PC-3 (cell line): ENCODE measurements at places on chromosomes 5 and 9. TPM values are rescaled to one million over a fixed set of nuclear protein-coding genes. Genes with fewer than 3 reads are reported as not detected.

- H3K27me3 ChIP-seq, result no peaks in the 10 kb centered on the region
- peak; percentile 74 for DNase-seq
- peak overlapping the region; percentile 63 for H3K27ac ChIP-seq
- H3K4me3 ChIP-seq, result no peak overlapping the region
These were observed 21.1 kb upstream of the CDC42SE2 start for GRCh38 chr5:131242728-131243255.

- H3K4me1 ChIP-seq, result no peaks in the 10 kb centered on the region
- H3K27me3 ChIP-seq, result no peaks in the 10 kb centered on the region
- H3K27ac ChIP-seq, result no peak overlapping the region
- H3K36me3 ChIP-seq, result no peaks in the 10 kb centered on the region
- H3K4me3 ChIP-seq, result no peak overlapping the region
These were observed 114.3 kb upstream of the BOD1 start for GRCh38 chr5:173730632-173731298.

- no peaks in the 10 kb centered on the region for H3K36me3 ChIP-seq
- no peaks in the 10 kb centered on the region for H3K27me3 ChIP-seq
- peak; percentile 50 for DNase-seq
- peaks cover 18% of the 10 kb centered on the region for H3K4me1 ChIP-seq
These were observed 207.9 kb downstream of the C9orf50 start for GRCh38 chr9:129412814-129413536.

DNA sequence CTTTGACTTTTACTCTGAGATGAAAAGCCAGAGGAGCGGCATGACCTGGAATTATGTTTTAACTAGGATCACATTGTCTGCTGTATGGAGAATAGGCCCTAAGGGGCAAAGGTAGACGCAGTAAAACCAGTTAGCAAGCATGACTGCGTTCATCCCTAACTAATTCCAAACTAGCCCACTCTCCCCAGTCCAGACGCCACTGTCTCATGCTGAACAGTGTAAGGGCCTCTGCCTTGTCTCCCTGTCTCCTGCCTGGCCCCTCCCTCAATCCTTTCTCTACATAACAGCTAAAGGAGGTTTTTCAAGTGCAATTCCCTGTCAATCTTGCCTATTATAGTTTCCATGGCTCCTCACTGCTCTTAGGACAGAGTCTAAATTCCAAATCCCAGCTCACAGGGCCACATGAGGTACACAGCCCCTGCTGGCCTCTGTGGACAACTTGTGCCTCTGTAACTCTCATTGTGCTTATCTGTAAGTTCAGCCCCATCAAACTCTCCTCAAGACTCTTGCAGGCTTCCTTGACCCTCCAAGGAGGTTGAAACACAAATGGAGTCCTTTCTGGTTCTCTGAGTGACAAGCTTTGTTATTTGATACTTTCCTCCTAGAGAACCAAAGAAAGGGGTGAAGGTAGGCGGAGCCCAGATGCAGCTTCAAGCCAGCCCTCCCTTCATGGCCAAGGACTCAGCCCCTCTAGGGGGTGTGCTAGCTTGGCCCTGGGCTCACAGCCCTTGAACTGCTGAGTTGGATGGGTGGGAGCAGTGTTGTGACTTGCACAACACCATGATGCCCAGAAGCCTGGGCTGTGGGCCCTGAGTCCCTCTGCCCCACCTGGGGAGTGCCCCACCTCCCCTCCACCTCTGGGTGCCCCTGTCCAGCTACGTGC lies 16.0 kb upstream of the SLC22A4 start:
- H3K4me1 ChIP-seq, result no peaks in the 10 kb centered on the region
- no peaks in the 10 kb centered on the region for H3K27me3 ChIP-seq
- H3K4me3 ChIP-seq, result no peak overlapping the region
- no peaks in the 10 kb centered on the region for H3K36me3 ChIP-seq

- H3K36me3 ChIP-seq, result no peaks in the 10 kb centered on the region
- peaks cover 3% of the 10 kb centered on the region; the same call in 1 of the 2 replicates for H3K4me1 ChIP-seq
- H3K4me3 ChIP-seq, result no peak overlapping the region
- no peaks in the 10 kb centered on the region for H3K27me3 ChIP-seq
These were observed 209.2 kb upstream of the IRX4 start for GRCh38 chr5:2091921-2092320.

- no peak overlapping the region for H3K4me3 ChIP-seq
- H3K27ac ChIP-seq, result no peak overlapping the region
- H3K36me3 ChIP-seq, result no peaks in the 10 kb centered on the region
- no peak for DNase-seq
- H3K4me1 ChIP-seq, result no peaks in the 10 kb centered on the region
These were observed 105.3 kb downstream of the KCNN2 start for GRCh38 chr5:114467171-114467570.

- H3K36me3 ChIP-seq, result no peaks in the 10 kb centered on the region
- peak; percentile 32 for DNase-seq
- H3K4me1 ChIP-seq, result no peaks in the 10 kb centered on the region
- peaks cover 15% of the 10 kb centered on the region for H3K27me3 ChIP-seq
These were observed 201.7 kb downstream of the PAPPA start for GRCh38 chr9:116355153-116355921.

GRCh38 chr5:169837686-169838085 lies 142.6 kb downstream of the INSYN2B start:
- H3K4me1 ChIP-seq, result no peaks in the 10 kb centered on the region
- H3K36me3 ChIP-seq, result no peaks in the 10 kb centered on the region
- no peak overlapping the region for H3K4me3 ChIP-seq
- DNase-seq, result no peak
- no peaks in the 10 kb centered on the region for H3K27me3 ChIP-seq

GRCh38 chr9:26266146-26266793 lies 588.0 kb upstream of the TUSC1 start:
- no peak overlapping the region for H3K4me3 ChIP-seq
- no peaks in the 10 kb centered on the region for H3K36me3 ChIP-seq
- no peaks in the 10 kb centered on the region for H3K27me3 ChIP-seq
- peak; percentile 40 for DNase-seq
- peak overlapping the region; percentile 73 for H3K27ac ChIP-seq

DNA sequence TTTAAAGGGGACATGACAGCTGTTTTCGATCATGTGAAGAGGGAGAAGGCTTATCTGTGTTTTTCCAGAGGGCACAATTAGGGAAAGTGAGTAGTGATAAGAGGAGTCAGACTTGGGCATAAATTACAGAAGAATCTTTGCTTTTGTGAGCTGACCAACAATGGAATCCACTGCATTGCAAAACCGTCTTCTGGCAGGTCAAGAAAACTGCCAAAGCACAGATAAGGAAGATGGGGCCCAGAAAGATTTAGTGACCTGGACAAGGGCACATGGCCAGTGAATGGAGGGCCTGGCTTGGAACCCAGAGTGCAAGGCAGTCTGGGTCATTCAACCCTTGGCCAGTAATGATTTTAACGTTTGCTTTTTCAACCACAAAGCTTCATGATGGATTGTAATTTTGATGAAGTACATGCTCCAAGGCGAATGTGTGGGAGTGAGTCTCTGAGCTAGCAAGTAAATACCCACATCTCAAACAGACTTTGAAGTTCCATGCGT lies 153.2 kb upstream of the MAST4 start:
- no peaks in the 10 kb centered on the region for H3K4me1 ChIP-seq
- no peak overlapping the region for H3K27ac ChIP-seq
- no peaks in the 10 kb centered on the region for H3K27me3 ChIP-seq
- no peaks in the 10 kb centered on the region for H3K36me3 ChIP-seq
- DNase-seq, result no peak

- H3K4me1 ChIP-seq, result no peaks in the 10 kb centered on the region
- H3K4me3 ChIP-seq, result no peak overlapping the region
- H3K27me3 ChIP-seq, result peaks cover 36% of the 10 kb centered on the region
- DNase-seq, result no peak
- no peaks in the 10 kb centered on the region for H3K36me3 ChIP-seq
These were observed 359.3 kb downstream of the SH3GL2 start for GRCh38 chr9:17938035-17938655.

DNA sequence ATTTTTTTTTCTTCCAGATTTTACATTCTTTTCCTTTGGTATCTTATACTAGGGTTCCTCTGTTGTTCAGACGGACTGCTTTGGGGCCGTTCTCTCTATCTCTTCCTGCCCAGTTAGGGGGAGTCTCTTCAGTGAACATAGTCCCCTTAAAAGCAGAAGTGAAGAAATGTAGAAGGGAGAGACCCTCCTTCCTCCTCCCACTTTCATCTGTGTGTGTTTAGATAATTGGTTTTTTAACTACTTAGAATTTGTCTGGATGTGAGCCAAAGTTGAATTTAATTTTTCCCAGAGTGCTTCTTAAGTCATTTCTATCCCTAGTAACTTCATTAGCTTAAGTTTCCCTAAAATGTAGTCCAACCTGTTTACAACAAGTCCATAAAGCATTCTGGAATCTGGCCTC lies 167.5 kb downstream of the HACD4 start:
- H3K27me3 ChIP-seq, result no peaks in the 10 kb centered on the region
- H3K4me1 ChIP-seq, result no peaks in the 10 kb centered on the region
- H3K4me3 ChIP-seq, result no peak overlapping the region
- no peaks in the 10 kb centered on the region for H3K36me3 ChIP-seq
- no peak overlapping the region for H3K27ac ChIP-seq

- DNase-seq, result no peak
- H3K4me3 ChIP-seq, result no peak overlapping the region
- no peaks in the 10 kb centered on the region for H3K36me3 ChIP-seq
- H3K27me3 ChIP-seq, result no peaks in the 10 kb centered on the region
These were observed 587.7 kb upstream of the CDH6 start for GRCh38 chr5:30605693-30606268.

DNA sequence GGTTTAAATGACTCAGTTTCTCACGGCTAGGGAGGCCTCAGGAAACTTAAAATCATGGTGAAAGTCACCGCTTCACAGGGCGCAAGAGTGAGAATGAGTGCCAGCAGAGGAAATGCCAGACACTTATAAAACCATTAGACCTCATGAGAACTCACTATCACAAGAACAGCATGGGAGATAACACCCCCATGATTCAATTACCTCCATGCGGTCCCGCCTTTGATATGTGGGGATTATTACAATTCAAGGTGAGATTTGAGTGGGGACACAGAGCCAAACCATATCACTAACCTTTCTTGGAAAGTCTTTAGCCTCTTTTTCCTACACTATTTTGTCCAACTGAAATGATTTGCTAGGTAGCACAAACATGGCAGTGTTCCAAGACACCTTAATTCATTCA lies 533.9 kb upstream of the NUDT12 start:
- DNase-seq, result no peak
- H3K27ac ChIP-seq, result no peak overlapping the region
- no peaks in the 10 kb centered on the region for H3K36me3 ChIP-seq
- H3K27me3 ChIP-seq, result no peaks in the 10 kb centered on the region
- H3K4me1 ChIP-seq, result no peaks in the 10 kb centered on the region

DNA sequence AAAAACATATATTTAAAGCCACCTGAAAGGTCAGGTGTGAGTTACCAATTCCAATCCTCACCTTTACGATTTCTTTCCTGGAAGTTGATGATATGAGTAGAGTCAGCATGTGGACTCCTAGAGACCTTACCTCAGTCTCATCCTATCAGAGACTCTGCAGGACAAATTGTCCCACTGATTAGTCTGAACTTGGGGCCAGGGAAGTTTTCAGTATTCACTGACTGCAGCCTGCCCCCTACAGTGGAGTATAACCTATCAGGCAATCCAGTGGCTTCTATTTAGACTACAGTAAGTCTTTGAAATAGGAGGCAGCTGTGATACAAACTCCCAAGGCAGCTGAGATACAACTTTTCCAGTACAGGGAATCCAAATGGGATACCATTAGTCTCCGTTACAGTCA lies 449.4 kb upstream of the CDH10 start:
- H3K27me3 ChIP-seq, result no peaks in the 10 kb centered on the region
- DNase-seq, result no peak
- no peaks in the 10 kb centered on the region for H3K36me3 ChIP-seq
- peaks cover 22% of the 10 kb centered on the region for H3K4me1 ChIP-seq

DNA sequence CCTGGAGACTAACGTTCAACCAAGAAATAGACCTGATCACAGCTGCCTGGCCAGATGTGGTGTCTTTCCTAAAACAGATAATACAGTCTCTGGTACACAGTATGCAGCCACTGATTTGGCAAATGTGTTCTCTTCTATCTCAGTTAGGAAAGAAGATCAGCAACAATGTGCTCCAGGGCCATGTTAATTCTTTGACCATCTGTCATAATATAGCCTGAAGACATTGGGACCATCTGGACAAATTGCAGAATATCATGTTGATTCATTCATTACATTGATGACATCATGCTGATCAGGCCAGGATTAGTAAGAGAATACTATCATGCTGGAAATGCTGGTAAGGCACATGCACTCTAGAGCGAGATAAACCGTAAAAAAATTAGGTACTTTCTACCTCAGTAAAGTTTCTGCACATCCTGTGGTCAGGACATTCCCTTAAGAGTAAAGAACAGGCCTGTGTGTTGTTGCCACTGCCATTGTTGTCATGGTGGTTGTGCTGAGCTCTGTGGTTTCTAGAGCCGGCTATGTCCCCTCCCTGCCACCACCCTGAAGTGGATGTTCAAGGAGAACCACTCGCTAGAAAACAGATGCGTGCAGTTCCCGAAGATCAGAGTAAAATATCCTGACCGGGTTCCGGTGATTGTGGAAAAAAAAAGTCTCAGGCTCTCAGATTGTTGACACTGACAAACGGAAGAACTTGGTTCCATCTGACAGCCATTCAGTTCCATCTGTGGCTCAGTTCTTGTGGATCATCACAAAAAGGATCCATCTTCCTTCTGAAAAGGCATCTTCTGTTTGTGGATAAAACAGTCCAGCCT lies 6.4 kb upstream of the JMY start:
- H3K4me1 ChIP-seq, result peaks cover 14% of the 10 kb centered on the region
- H3K27me3 ChIP-seq, result no peaks in the 10 kb centered on the region
- DNase-seq, result peak; percentile 81
- H3K27ac ChIP-seq, result peak overlapping the region; percentile 54

DNA sequence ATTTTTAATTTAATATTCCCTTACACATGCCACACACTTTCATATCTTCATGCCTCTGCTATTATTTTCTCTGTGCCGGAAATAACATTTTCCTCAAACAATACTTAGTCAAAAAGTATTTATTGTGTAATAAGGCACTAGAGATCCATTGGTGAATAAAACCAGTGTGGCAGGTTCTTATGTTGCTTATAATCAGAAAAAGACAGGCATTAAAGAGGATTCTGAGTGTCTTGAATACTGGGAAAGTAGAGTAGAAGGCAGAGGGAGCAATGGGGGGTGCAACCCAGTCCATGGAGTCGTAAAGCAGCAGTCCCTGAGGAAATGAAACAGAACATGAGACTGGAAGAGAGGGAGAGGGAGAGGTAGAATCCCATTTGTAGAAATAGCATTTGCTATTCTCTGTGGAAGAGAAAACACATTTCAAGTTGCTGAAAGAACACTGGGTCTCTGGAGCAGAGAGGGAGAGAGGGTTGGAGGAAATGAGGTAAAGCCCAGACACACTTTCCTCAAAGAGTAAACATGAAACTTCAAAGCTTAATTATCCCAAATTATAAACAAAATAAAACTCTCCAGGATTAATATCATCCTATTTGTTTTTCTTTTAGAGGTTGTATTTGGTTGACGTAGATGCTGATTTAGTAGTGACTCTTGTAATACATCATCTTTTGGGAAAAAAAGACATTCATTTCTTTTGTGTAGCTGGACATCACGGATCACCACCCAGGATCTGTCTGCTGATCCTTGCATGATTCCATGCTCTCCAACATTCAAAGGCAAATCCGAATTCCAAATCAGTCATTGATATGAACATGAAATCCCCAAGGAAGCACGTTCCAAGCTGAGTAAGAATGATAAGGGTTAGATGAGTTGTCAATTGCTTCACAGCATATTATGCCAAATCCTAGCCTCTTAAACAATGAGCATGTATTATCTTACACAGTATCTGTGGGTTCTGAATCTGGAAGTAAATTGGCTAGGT lies 37.4 kb upstream of the GRAMD2B start:
- peaks cover 7% of the 10 kb centered on the region; the same call in 1 of the 2 replicates for H3K36me3 ChIP-seq
- peaks cover 44% of the 10 kb centered on the region for H3K4me1 ChIP-seq
- no peaks in the 10 kb centered on the region for H3K27me3 ChIP-seq
- peak overlapping the region; percentile 80 for H3K27ac ChIP-seq

FOXD4L5 gene
- 0.04 TPM in 1 of 2 replicates, not detected in the other for total RNA-seq

NPR3 gene
- total RNA-seq, result 3.9 and 5.8 TPM in 2 replicates

PCDHGB1 gene
- 0.04 TPM in 1 of 2 replicates, not detected in the other for total RNA-seq

TMEM232 gene
- total RNA-seq, result 1.4 TPM in 1 of 2 replicates, not detected in the other

FYB1 gene
- total RNA-seq, result 0.81 and 1.1 TPM in 2 replicates
